ENCODE measurements at places on chromosomes 2 and 18.

DNA sequence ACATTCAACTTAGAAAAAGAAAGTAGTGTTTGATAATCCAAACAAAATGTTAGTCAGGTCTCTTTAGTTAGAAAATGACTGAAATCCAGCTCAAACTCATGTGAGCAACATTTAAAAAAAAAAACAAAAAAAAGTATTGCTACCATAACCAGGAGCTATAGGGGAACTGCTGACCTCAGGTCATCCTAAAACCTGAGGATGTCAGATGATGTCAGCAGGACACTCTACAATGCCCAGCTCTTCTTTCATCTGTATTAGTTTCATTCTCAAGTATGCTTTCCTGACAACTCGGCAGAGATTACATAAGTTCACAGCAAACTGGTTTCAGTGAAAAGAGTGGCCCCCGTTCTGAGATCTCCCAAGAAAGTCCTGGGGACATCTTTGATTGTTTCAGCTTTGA lies 4.2 kb upstream of the ESCO1 start:
- no peak for DNase-seq

DNA sequence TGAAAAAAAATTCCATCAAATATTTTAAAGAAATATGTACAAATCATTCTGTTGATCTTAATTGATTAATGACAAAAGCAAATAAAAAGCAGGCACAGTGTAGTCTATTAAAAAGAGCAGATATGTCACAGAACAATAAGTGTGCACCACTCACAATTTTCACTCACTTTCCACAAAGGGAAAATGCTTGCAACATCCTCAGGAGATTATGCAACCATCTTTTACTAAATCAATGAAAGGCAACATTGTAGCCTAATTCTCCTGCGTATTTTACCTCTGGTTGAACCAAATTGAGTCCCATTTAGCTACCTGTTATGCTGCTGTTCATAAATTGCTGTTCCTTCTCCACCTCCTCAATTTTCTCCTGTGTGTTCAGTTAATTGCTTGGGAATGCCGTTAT lies 1346.8 kb upstream of the PIK3C3 start:
- DNase-seq: no peak

- no peak for DNase-seq
Observed at GRCh38 chr2:62364791-62365528, 141.0 kb downstream of the TMEM17 start.

DNA sequence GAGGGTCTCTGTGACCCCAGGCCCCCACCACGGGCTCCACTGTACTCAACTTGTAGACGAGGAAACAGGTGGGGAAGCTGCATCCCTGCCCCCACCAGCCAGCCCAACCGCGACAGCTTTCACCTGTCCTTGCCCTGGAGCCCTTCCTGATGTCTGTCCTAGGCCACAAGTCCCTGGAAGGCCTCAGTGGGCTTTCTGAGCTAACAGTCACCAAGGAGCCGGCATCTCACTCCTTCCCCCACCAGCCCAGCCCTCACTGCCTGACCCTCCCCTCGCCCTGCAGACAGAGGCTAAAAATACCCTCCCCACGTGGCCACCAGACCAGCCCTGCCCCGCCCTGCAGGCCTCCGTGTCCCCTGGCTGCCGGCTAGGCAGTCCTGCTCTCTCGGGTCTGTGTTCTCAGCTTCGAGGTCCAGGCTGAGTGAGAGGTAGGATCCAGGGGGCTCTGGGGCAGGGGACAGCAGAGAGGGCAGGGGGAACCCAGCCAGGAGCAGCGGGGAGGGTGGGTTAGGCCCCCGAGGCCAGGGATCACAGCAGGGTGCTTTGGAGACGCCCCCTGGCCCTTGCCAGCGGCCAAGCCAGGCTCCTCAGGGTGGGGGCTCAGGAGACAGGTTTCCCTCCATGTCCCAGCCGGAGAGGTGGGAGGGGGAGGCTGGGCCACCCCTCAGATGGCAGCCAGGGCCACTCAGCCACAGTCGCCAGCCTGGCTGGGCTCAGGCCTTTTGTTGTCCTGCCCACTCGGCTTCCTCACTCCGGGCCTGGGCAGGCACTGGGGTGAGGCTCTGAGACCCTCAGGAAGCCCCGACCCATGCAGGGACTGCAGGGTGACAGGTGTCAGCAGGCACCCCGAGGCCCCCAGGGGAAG lies at the start of gene KLHL30:
KLHL30 (plus strand) TSS at position 338 of the 865 bp plus-strand sequence. CDS start 2,087 bp downstream, outside the sequence.
- DNase-seq: no peak

- DNase-seq: no peak
Observed at GRCh38 chr2:118645876-118646275, 201.6 kb downstream of the EN1 start.

DNA sequence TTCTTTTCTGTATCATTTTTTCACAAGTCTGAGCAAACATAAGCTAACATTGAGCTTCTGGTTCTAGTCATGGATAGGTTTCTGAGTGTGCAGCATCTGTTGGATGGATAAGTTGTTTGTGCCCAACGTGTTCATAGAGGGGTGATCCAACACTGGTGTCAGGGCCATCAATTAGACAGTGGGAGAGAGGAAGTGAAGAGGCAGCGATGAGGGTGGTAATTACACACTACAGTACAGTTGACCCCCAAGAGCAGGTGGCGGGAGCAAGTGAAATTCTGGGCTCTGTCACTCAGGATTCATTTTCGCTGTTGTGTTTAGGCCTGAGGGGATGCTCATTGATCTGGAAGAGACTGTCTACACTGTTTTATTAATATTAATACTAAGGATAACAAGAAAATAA lies 180.0 kb upstream of the CXCR4 start:
- no peak for DNase-seq

DNA sequence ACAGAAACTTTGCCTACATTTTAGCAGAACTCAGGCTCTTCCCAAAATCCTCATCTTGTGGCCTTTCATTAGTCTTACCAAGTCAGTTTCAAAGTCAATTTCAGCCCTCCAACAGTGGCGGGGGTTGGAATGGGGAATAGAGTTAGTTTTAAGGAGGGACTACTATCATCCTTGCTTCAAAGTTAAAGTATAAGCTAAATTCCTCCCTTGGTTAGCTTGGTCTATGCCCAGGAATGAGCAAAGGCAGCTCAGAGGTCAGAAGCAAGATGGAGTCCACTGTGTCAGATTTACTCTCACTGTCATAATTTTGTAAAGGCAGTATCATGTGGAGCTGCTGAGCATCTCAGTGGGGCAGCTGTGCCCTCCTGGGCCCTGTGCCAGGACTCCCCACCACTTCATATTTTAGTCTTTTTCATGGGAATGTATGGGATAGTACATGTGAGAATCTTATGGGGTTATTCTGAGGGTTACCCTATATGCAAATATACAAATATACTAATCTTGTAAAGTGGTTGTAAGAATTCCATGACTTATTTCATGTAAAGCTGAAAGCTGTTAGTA lies 145.2 kb upstream of the MMADHC start:
- no peak for DNase-seq

- DNase-seq: no peak
Observed at GRCh38 chr18:26919627-26920026, 54.1 kb upstream of the AQP4 start.

Data from GM12892 (cell line).